Stimulated activated CD4-positive, alpha-beta T cell treated with anti-CD3 and anti-CD28 coated beads, Interleukin-4, amount 100 ng/mL, for 4 hours (primary cell): ENCODE measurements at places on chromosomes 2 and 18.

- no peak for DNase-seq
These were observed 663.6 kb downstream of the IRS1 start for GRCh38 chr2:226135861-226136548.

- no peak for DNase-seq
These were observed 94.9 kb downstream of the ARL6IP6 start for GRCh38 chr2:152813351-152813750.

DNA sequence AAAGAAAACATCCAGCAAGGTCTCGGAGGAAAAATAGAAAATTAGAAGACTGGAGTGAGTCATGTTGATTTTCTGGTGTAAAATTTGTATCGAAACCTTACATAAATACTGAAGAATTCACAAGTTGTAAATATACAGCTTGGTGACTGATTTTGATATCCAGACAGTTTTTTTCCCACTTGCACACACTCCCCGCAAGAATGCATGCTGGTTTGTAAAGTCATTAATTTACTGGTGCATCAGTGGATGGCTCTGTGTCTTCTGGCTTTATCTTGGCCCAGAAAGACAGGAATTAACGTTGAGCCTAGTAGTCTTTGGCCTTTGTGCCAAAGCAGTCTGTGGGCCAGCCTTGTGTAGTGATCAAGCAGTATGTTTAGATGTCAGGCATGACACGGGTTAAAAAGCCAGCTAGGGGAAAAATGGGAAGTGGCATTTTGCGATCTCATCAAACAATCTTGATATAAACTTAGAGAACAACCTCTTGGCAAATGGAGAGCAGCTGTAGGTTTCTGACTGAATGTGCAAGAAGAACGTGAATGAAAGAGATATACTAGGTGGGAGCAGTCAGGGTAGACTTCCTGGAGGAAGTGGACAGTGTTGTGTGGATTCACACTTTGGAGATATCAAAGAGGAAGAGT lies 22.7 kb upstream of the CASP8 start:
- no peak for DNase-seq

GRCh38 chr2:177329064-177329463 lies 63.5 kb upstream of the AGPS start:
- no peak for DNase-seq

DNA sequence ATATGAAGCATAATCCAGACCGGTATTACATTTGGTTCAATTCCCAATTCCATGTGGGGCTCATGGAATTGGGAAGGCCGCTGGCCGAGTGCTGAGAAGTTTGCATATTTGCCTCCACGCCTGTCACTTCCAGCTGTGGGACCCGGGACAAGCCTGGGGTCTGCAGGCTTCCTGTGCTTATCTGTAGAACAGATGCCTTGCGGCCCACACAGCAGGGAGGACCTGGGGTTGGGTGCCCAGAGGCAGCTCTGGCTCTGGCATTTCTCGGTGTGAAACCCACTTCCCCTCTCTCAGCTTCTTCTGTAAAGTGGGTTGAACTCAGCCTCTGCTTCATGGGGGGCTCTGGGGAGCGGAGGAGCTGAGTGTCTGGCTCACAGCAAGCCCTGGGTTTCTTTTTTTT lies 97.9 kb downstream of the SH3BP4 start:
- DNase-seq = no peak

- no peak for DNase-seq
These were observed 41.9 kb upstream of the ASB18 start for GRCh38 chr2:236305964-236306605.

DNA sequence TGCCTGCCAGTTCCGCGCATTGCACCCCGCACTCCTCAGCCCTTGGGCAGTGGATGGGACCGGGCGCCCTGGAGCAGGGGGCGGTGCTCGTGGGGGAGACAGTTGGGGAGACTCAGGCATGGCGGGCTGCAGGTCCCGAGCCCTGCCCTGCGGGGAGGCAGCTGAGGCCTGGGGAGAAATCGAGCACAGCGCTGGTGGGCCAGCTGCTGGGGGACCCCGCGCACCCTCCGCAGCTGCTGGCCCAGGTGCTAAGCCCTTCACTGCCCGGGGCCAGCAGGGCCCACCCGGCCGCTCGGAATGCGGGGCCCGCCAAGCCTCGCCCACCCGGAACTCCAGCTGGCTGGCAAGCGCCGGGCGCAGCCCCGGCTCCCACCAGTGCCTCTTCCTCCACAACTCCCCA lies 488.8 kb upstream of the CHST9 start:
- DNase-seq = no peak
